ENCODE measurements at places on chromosomes 11 and 22.
A peak's percentile ranks its signal among the peaks of the same experiment; 100 is the strongest.

GRCh38 chr11:94449029-94449428 lies 44.6 kb downstream of the MRE11 start:
- no peak for DNase-seq

- DNase-seq: no peak
Observed at GRCh38 chr11:74669211-74670160, 61.7 kb downstream of the CHRDL2 start.

- DNase-seq: no peak
Observed at GRCh38 chr22:28736301-28737155, 5.1 kb downstream of the CHEK2 start.

GRCh38 chr11:94521684-94522083 lies 9.4 kb downstream of the C11orf97 start:
- DNase-seq: no peak

GRCh38 chr11:64035576-64035975 lies at the start of gene FLRT1:
Gene FLRT1 (plus strand): TSS chr11:64035931. CDS start chr11:64116268, 80,337 bp downstream.
- DNase-seq: no peak

DNA sequence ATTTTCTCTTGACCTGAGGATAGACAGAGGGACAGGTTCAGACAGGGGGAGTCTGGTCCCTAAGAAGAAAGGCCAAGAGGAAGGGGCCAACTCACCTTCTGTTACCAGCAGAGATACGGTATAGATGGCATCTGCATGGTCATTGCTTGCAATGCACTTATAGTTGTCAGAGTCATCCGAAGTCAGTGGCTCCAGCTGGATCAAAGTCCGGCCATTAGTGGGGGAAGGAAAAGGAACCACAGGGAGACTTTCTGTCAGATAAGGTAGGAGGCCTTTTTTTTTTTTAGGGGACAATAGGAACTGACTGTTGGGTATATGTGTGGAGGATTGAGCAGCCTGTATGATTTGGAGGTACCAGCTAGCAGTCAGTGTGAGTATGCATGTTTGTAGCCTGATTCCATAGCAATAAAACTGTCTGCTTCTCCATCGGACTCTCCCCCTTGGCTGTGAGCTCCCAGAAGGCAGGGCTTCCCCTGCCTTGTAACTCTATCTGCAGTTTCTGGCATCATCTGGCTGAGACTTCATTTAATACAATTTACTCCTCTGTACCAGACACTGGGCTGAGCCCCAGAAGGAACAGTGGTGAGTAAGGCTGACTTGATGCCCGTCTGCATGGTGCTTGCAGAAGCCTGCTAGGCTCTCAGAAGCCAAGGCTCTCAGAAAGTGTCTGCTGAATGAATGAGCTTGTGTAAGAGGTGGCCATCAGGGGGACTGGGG lies 5.7 kb downstream of the IGSF22 start:
- no peak for DNase-seq

GRCh38 chr11:8252946-8253345 lies 10.7 kb downstream of the LMO1 start:
- DNase-seq: peak; percentile 2

DNA sequence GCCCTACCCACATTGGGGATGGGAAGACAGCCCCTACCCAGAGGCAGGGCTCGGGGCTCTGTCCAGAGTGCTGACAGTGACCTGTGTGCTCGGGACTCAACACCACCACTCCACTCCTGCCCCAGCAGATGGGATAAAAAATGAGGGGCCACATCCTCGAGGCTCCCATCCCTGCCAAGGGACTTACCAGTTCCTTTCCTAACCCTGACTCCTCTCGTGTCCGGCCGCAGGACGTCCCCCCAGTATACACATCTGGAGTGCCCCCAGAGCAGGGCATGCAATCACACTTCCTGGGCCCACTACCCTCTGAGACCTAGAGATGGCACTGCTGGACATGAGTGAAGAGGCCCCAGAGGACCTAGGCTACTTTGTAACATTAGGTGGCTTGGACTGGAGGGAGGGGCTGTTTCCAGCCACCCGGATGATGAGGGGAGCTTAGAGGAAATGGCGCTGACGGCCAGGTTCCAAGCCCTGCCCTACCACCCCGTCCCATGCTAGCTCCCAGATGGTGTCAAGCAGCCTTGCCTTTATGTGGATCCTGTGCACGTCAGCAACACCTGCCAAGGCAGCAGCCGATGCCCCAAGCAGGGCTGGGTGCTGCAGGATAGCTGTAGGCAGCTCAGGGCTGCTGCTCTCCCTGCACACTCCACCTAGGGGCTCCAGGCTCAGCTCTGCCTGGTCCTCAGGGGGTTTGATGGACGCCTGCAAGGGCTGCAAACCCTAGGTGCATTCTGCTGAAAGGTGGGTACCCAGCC lies 86.6 kb downstream of the DGCR2 start:
- no peak for DNase-seq

- no peak for DNase-seq
Observed at GRCh38 chr11:124736736-124737135, 3.0 kb upstream of the NRGN start.

DNA sequence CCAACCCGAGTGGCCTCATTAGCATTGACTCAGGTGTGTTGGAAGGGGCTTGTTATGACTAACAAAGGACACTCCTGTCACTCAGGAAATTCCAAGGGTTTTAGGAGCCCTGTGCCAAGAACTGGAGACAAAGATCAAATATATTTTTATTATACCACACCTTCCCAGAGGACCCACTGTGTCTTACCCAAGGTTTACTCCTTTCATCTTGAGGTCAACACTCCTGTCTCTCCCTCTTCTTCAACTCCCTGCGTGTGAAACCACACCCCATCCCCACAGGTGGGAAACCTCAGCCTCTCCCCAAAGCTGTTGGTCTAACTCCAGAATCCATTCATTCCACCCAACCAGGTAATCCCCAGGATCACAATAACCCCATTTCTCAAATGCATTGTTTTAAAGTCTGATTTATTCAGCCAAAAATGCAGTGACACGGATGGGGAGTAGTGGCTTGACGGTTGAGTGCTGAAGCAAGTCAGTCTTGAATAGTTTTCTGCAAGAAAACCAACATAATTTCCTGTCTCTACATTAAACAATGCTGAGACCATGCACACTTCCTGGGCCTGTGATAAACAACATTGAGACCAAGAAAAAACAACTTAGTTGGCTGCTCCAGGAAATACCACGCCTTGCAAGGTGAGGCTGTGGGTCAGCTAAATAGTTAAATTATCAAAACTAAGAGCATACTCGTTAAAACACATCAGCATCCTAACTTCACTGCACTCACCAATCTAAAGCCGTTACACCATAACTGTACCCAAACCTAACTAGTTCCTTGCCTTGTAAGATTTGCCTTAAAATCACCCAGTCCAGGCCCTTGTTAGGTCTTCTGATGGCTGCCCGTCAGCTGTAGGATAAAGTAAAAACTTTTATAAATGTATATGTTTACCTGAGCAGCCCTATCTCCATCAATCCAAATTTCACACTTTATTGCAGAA lies 38.5 kb upstream of the SPON1 start:
- DNase-seq: peak; percentile 26

GRCh38 chr11:24496736-24497725 lies at the start of gene LUZP2:
Gene LUZP2 (plus strand): TSS chr11:24497053.
- DNase-seq: no peak

- no peak for DNase-seq
Observed at GRCh38 chr11:44162662-44163061, 67.2 kb downstream of the EXT2 start.

DNA sequence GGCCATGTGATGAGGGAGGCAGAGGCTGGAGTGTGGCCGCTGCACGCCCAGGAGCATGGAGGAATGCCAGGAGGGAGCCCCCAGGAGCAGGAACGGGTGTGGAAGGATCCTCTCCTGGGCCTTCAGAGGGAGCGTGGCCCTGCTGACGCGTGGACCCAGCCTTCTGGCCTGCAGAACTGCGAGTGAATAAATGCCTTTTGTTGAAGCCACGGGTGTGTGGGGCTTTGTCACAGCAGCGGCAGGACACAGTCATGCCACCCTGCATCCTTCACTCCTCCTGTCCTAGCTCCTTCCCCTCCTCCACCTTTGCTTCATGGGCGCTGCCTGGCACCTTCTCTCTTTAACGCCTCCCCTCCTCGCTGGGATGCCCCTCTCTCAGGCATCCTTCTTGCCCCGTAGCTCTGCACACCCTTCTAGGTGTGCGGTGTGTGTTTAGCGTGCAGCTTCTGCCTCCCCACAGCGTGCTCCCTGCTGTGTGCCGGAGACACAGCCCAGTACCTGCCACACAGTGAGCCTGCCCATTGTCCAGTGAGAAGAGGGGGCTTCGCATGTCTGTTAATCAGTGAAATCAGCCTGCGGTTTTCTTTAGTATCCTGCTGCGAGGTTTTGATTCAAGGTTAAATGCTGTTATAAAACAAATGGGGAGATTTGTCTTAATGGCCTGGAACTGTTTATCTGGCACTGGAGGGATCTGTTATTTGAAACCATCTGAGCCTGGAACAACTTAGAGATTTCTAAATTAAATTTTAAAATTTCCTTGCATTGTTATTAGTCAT lies 459.6 kb downstream of the TBC1D22A start:
- no peak for DNase-seq

DNA sequence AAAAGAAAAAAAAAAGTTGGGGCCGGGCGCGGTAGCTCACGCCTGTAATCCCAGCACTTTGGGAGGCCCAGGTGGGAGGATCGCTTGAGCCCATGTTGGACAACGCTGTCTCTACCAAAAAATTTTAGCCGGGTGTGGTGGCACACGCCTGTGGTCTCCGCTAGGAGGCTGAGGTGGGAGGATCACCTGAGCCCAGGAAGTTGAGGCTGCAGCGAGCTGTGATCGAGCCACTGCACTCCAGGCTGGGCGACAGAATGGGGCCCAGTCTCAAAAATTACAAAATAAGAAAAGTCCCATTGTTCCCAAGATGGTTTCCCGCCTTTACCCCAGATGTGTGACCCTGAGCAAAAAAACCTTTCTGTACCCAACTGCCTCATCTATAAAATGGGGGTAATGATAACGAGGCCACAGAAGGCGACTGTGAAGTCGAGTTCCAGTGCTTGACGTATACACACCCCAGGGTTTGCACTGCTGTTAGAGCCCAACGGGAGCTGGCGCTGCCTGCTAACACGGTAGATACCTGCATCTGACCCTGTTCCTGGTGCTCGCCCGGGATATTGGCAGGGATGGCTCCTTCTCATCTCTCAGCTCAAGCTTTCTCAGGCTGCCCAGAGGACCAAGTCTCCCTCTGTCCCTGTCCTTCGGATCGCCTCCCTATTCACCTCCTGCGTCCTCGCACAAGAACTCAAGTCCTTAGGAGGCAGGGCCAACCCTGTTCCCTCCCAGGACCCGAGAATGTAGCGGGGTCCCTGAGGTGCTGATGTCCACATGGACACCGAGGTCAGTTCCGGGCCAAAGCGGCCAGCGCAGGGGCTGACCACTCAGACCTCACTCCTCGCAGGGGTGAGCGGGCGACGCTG lies 1.1 kb upstream of the RPLP2 start:
- DNase-seq: no peak

DNA sequence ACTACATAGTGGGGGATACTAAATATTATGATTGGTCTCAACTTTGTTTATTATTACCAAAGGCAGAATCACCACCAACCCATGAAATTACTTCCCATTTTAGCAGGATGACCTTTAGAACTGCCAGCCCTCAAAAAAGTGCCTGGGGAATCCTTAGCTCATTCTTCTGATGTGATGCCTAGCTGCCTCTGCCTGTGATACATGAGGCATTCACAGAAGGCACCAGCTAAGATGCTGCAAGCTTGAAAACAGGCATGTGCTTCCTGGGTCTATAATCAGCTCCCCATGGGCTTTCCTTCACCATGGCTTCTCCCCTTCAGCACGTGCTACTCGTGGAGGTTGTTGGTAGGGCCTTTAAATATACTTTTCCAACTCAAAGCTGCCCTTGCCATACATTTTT lies 50.4 kb upstream of the ARHGAP20 start:
- no peak for DNase-seq

DNA sequence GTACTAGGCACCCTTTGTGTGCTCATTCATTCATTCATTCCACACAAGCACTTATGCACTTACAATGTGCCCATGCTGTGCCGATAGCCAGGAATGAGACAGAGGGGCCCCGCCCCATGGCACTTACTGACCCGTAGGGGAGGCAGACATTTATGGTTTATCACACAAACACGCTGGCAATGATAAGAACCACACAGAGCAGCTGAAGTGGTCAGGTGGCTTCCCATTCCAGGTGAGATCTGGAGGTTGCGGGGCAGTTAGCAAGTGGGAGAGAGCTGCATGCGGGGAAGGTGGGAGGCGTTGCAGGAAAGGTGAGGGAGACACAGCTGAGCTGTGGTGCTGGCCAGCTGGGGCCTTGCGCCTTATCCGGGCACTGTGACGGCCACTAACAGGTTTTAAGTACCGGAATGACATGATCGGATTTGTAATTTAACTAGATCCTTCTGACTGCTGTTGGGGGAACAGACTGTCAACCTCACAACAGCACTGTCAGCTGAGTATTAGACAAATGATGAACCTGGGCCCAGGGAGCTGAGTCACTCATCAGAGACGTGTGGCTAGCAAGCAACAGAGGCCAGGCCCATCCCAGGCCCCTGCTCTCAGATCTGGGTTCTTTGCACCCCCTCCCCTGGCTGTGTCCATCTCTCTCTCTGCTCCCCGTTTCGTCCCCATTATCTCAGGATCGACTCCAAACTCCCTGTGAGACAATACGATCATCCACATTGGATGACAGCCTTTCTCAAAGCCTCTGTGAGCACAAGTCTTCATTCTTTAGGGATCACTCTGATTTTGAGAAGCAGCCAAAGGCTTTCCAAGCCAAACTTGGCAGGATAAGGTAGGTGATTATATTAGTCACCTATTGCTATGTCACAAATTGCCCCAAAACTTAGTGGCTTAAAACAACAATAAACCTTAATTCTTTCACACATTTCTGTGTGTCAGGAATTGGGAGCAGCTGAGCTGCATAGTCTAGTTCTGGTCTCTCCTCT lies 28.4 kb downstream of the RASD2 start:
- DNase-seq: no peak

DNA sequence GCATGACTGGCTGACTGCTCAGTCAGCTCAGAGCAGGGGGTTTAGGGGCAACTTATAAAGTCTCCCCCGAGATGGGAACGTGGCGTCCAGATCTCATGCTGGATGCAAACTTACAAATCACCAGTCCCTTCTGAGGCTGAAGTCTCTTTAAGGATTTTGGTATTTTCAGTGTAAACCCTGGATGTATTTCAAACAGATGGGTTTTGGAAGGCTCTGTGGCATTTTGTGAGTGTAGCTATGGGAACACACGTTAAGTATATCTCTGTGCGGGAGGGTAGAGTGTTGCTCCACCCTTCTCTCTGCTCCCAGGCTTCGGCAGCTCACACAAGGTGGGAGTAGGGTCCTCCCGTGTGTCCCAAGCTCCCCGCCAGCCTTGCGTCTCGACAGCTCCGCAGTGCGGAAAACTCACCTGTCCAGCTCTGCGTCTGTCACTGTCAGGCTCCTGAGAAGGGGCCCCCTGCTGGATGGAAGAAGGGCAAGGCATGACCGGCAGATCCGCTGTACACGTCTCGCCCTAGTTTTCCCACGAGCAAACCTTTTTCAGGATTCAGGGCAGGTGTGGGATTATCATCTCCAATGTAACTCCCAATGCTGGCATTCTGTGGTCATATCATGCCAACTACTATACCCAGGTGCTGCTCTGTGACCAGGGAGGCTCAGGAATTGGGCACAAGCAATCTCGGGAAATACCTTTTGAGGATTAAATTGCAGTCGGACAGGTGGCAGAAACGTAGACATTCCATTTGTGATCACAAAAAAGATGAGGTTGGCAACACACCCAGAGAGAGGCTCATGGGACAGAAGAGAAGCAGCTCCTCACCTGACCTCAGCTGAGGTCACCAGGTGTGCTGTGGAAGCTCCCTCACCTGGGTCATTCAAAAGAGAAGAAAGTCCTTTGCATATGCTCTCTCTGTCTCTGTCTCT lies 313.9 kb upstream of the B3GAT1 start:
- DNase-seq: no peak
